Pulmonary artery endothelial cell (primary cell): ENCODE measurements at places on chromosomes 12 and 14.

DNA sequence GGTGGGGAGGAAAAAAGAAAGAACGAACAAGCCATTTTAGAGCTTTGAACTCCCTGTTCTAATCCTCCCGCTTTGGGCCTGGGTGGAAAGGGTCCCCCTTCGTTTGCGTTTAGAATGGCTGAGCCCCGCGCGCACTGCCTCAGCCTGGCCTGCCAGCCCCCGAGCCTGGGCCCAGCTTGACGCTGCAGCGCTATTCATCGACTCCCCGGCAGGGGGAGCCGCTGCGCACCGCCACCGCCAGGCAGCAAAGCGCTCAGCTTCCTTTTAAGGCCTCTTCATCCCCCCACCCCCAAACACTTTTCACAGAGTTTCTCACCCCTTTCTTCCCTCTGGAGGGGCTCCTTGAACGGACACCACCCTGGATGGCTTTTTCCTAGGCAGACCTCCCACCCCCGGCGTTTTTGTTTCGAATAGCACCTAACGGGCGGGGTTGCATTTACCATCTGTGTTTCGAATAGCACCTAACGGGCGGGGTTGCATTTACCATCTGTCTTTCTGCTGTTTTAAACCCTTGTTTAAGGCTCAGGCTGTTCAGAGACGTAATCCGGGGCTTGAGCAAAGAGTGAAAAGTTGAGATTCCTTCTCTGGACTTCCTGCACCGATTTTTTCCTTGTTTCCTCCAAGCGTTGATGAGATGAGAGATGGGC is 56.4 kb upstream of the PIWIL1 start:
- DNase-seq = no peak

- DNase-seq = no peak
These were observed 7.8 kb downstream of the LRRC10 start for GRCh38 chr12:69602954-69603353.

GRCh38 chr12:131061041-131061806 is 107.5 kb downstream of the ADGRD1 start:
- no peak for DNase-seq

DNA sequence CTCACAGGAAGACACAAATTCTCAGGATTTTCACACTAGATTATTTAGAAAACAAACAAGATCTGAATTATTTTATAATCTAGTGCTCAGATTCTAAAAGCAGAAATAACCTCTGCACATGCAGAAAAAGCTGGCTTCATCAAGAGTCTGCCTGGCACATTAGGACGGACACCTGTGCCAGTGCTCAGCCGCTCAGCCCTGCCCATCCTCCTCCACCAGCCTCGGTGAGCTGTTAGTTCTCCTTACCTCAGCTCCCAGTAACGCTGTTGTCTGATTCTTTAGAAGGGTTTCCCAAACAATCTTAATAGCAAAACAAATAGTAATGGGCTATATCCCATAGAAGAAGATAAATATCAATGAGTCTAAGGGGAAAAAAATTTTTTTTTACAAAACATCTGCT is 27.7 kb downstream of the DUSP16 start:
- DNase-seq = no peak

DNA sequence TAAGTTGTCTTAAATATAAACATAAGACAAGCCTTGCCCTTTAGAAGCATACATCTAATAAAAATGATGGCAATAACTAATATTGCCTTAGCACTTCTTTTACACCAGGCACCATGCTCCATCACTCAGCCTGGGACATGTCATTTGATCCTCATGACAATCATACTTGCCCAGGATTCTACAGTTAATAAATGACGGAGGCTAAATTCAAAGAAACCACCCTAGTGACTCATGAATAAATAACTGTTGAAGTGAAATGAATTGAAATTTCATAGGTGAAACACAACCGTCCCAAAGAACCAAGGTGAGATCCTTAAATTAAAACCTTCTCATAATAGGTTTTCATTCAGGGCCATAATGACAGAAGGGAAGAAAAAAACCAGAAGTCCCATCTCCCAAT is 89.5 kb downstream of the GRIN2B start:
- no peak for DNase-seq

DNA sequence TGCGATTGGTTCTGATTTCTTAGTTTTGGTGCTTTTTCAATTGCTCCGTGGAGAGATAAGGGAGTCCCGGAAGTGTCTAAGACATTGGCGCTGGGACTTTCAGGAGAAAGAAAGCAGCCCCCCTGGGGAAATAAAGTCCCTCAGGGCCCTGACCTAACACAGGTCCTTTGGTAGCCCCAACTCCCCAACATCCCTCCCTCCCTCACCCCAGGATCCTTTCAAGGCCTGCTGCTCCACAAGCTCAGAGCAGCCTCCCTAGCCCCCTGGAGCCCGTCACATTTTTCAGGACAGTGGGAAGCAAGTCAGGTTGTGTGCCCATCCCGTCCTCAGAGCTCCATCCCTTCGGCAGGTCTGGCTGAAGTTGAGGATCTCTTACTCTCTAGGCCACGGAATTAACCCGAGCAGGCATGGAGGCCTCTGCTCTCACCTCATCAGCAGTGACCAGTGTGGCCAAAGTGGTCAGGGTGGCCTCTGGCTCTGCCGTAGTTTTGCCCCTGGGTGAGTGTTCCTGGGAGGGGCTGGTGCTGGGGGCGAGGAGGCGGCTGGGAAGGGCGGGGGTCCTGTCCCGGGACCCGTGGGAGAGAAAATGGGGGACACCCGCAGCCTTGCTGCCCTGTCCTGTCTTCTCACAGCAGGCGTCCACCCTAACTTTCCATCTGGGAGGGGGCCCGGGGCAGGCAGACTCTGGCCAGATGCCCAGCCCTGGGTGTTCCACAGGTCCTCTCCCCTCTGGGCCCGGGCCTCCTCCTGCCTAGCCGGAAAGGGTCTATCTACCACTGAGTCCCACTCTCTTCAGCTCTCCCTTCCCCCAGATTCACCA is 950 bp downstream of the IFI27 start:
- no peak for DNase-seq

GRCh38 chr14:85254711-85255110 is 275.2 kb upstream of the FLRT2 start:
- DNase-seq = no peak

- no peak for DNase-seq
These were observed 6.9 kb downstream of the MTA1 start for GRCh38 chr14:105426416-105427130.

- peak; percentile 19 for DNase-seq
These were observed 126.7 kb downstream of the EPS8 start for GRCh38 chr12:15662303-15662980.

GRCh38 chr12:90404071-90404470 is 550.9 kb downstream of the CCER1 start:
- no peak for DNase-seq
